ENCODE measurements at places on chromosomes 5 and 9.

- DNase-seq, result no peak
These were observed 564.0 kb downstream of the IRX1 start for GRCh38 chr5:4159681-4160080.

GRCh38 chr5:119402555-119402954, 46.7 kb downstream of the TNFAIP8 start:
- no peak for DNase-seq

DNA sequence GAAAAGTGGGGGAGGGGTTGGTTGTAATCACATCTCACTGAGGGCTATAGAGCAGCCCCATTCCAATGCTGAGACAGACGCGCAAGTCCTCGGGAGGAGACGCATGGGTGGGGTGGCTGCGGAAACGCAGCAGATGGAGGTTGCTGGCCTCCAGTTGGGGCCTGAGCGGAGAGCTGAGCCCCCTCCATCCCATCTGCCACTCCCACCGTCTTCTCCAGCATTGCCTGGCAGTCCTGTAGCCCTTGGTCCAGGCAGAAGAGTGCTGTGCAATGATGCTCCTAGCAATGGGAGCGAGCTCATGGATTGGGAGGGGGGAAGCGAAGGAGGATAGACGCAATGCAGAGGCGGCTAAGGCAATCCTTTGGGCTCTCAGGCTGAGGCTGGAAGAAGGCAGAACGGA, 79.4 kb upstream of the GLRA1 start:
- DNase-seq, result no peak

DNA sequence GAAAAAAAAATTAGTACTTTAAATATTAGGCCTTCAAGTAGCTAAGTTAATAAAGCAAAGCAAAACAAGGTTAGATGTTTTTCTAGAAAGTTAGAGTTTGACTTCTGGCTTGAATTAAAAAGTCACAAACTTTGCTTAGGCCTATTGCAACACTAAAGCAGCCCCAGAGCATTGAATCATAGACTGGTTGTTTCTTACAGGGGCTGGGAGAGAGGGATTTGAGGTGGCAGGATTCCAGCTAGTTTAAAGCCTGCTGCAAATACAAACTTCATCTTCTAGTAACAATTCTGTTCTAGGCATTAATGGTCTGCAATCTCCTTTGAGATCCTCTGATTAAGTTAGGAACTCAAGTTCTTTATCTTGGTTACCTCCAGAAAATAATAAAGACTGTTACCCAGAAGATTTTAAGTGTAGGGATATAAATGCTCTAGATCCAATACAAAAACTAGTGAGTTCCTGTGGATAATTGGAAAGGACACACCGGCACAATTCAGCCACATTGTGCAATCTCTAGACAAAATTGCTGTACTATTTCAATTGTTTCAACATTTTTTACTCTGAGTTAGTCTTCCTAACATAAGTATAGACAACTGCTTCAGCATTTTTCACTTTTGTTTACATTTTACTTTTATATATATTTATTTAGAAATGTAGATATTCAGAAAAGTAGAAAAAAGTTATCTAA, 12.6 kb downstream of the OR13C5 start:
- no peak for DNase-seq

GRCh38 chr5:119357270-119357669, 1.5 kb downstream of the TNFAIP8 start:
- DNase-seq, result no peak

All from stimulated activated CD4-positive, alpha-beta T cell treated with anti-CD3 and anti-CD28 coated beads, Interleukin-1b, Interleukin-23, amount 100 ng/mL, for 1 hour (primary cell).